Stromal cell of bone marrow (primary cell): ENCODE measurements at places on chromosomes 5 and 9.

GRCh38 chr9:87498046-87498810 is 561 bp downstream of the DAPK1 start:
- no peak for DNase-seq

DNA sequence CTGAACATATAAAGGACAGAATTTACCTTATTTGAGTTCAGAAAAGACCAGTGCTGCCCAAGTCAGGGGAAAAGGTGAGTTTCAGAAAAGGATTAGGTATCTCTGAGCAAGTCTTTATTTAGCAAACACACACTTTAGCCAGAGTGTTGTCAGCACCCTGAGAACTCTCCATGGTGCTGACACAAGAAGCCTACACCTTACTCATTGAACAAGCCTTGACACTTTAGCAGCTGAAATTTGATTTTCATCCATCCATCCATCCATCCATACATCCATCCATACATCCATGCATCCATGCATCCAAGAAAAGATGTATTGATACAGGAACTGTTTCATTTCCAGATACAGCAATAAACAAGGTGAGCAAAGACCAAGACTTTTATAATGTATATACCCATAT is 311.2 kb downstream of the TRIM32 start:
- DNase-seq = no peak

DNA sequence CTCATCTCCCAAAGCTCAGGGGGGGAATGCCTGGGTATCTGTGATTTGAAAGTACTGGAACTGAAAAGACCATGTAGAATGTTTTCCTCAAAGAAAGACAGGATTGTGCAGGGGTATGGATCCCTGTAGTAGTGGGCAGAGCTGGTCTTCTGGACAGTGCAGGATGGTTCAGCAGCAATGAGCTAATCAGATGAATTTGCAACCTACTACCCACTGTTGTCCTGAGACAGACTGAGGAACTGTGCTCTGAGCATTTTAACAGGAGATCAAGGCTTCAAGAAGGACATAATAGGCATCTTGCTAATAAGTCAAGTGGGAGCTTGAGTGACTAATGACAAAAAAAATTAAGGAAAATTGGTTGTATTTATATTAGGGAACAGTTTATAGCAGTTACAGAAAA is 61.7 kb downstream of the FYB1 start:
- no peak for DNase-seq

DNA sequence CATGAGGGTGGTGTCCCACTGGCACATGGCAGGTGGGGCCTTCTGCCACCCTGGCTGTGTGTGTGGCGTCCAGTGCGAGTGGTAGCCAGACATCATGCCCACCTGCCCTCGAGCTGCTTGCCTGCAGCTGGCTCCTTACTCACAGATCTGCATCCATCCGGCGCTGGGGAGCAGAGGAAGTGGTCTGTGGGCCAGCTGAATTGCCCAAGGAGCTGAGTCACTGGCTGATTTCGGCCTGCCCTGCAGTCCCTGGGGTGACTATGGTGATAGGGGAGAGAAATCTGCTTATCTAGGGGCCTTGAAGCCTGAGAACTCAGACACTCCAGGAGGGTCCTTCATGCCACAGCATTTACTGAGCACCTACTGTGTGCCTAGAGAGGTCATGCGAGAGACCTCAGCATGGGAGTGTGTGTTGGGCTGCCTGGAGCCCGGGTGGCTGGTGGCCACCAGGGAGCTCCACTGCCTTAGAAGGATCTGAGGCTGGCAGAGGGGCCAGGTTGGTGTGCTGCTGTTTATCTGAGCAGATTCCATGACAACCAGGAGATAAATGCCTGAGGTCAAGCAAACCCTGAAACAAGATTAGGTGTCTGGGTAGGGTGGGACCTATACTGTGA is 57.1 kb downstream of the SLC22A5 start:
- peak; percentile 89 for DNase-seq

DNA sequence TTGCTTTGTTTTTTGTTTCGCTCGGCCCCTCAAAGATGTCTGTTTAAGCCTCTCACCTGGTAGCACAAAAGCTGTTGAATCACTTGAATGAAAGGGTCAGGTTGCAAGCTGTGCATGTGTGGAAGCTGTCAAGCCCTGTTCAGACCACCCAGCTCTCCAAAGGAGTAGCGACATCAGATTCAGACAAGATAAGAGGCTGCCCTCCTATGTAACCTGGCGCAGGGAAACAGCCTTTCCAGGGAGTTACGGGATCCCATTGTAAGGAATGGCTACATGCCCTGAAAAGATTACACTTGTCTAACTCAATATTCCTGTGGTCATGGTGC is 2.9 kb downstream of the FREM1 start:
- DNase-seq = no peak

GRCh38 chr5:367358-368130 is 46.0 kb downstream of the AHRR start:
- DNase-seq = no peak

DNA sequence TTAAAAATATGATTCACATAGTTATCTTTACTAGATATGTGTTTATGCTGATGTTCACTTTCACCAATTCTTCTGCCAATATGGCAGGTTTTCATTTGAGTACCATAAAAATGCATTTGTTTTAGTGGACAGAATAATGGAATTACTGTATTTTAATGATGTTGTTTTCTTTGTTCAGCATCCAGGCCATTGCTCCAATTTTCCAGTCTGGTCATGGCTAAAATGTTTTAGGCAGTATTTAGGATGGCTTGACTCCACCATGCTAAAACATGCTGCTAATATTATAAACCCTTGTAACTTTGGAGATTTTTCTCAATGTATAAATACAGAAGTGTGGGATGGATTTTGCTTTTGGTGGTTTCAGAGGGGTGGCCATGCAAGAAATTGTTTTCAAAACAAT is 273.0 kb upstream of the RPS23 start:
- peak; percentile 38 for DNase-seq

DNA sequence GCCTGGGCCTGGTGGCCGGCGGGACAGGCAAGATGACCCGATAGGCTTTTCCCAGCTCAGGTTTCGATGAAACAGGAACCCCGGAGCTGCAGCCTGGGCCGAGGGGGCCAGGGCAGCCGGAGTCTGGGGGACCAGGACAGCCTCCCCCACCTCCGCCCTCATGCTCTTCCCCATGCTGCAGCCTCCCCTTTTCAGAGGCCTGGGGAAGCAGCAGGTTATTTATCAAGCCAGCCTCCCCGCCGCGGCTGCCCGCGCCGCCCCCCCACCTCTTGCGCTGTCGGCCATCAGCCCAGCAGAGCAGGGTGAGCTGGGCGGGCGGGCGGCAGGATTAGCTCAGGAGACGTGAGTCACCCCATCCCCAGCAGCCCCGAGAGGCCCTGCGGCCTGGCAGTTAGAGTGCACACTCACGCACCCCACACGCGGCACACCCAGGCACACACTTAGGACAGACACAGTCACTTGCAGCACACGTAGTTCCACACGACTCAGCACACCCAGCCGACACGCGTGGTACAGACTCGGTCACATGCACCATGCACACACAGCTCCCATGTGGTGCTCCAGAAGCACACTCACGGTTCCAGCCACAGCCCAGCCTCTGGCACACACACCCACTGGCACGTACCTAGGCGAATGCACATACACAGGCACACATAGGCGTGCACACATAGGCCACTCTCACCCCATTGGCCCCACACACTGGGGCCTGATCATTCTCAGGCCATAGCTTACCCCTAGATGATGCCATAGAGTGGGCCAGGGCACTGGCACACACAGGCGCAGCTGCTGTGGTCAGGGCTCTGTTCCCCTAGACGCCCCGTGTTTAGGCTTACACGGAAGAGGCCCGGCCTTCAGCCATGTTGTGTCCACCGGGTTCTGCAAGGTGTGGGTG is 13.0 kb downstream of the CXXC5 start:
- peak; percentile 93 for DNase-seq

- DNase-seq = no peak
Measured at GRCh38 chr5:162703914-162704313, 636.3 kb downstream of the GABRG2 start.

DNA sequence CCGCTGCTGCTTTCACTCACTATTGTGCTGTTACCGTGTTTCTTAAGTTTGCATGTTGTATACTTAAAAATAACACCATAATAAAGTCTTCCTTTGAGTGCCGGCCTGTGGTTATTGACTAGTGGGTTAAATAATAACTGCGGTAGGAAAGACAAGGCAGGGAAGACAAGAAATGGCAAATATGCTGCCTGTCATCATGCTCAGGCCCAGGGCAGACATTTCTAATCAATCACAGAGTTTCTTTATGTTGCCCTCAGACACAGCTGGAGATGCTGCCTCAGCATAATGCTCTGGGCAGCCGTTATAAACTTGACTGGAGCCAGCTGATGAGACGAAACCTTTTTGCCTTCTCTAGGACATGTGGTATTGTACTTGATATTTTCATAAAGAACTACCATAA is 215.0 kb downstream of the GAPVD1 start:
- DNase-seq = no peak

DNA sequence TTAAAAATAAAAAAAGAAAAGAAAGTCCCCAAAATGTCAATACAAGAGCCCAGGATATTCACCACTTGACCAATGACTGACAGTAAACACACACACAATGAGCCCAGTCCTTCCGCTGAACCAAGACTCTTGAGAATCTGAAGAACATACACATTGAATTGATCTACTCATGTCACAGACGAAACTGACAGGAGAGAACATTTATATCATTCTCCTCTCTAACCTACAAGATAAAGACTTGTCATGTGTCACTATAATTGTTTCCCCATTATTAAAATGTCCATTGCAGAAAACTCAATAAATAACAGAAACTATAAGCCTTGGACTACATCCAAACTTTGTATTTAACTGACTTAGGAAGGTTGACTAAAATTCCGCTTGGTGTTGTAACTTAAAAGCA is 296.7 kb downstream of the EPB41L4A start:
- DNase-seq = no peak

DNA sequence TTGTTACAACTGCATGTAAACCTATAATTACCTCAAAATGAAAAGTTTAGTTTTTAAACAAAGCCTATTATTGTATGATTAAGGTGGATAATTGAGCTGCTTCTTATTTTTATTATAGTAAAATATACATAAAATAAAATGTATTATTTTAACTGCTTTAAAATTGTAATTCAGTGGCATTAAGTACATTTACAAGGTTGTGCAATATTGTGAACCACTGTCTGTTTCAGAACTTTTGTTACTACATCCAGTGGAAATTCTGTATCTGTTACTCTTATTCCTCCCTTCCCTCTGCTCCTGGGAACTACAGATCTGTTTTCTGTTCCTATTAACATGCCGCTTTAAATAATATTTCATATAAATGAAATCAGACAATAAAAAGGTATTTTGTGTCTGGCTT is 37.1 kb downstream of the ITGA1 start:
- no peak for DNase-seq

DNA sequence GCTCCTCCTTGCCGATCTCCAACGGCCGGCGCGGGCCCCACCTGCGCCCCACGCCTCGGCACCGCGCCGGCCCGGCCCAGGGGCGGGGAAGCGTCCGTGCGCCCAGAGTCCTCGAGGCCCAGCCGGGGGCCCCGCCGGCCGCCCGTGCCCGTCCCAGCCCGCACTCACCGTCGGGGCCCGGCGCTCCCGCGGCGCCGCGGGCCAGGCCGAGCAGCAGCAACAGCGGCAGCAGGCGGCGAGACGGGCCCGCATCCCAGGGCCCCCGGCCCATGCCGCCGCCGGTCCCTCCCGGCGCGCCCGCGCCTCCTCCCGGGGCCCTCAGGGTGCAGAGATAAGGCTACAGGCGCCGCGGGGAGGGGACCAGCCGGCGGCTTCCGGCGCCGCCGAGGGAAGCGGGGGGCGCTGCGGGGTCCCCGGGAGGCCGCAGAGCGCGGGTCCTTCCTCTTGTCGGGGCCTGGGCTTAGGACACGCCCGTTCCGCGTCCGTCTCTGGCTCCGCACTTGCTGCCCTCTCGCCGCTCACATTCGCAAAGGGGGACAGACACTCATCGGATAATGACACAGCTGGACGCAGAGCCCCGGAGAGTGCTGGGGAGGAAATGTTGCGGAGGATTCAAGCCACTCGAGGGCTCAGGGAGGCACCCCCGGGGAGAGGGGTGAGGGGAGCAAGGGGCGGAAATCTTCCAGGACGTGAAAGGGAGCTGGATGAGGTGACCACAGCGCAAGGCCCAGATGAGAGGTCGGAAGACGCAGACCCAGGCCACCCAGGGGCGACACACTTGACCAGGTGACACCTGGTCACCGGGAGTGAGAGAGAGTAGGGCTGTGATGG is at the start of gene SUSD1:
Gene SUSD1, minus strand, starts transcription at position 333 of the 831 bp plus-strand sequence. Its CDS starts 62 bp downstream, at position 271.
- DNase-seq = no peak

GRCh38 chr9:111916234-111916645 is 19.6 kb downstream of the UGCG start:
- no peak for DNase-seq

DNA sequence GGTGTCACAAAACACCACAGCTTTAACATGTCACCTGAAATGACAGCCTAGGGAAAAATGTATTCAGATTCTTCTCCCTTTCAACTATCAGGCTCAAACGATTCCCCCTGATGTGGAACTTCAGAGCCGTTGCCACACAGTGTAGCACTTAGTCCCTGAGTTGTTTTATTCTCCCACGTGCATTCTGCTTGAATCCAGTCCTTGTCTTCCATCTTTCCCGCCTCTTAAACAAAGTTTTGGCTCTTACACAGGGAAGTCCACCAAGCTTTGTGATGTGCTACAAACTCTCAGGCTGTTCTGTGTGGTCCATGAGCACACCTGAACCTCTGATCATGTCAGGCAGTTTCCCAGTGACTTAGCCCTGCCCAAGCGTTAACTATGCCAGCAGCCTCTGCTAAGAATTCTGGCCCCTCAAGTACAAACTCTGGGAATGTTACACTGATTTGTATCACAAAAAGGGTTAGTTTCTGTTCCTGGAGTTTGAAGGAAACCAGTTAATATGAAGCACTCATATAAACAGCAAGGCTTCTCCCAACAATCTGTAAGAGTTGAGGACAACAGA is 45.8 kb upstream of the RNF38 start:
- DNase-seq = no peak

GRCh38 chr9:124428751-124429529 is 13.7 kb upstream of the PSMB7 start:
- no peak for DNase-seq

DNA sequence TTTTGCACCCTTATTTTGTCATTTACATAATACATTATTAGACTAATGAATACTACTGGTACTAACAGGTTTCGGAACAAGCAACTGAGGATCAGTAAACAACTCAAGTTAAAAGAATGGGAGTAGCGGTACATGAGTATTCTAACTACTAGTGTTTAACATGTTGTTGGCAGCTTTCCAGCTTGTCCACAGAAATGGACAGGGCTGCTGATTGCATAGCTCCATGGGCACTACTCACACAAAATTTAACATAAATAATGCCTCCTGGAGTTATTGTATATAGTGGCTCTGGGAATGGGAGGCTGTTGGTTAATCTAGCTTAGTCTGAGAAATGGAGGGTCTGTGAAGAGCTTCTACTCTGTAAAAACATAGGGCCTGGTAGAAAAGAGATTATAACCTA is 6.7 kb downstream of the NCBP1 start:
- DNase-seq = no peak

GRCh38 chr5:82698026-82698425 is 379.2 kb downstream of the TMEM167A start:
- no peak for DNase-seq

- no peak for DNase-seq
Measured at GRCh38 chr5:139157556-139157955, 40.6 kb downstream of the SIL1 start.

- DNase-seq = no peak
Measured at GRCh38 chr5:125059255-125060002, 313.0 kb upstream of the ZNF608 start.
